Activated T-helper 1 cell treated with anti-CD3 and anti-CD28 coated beads, Interleukin-2, amount 50 U/mL, for 16 hours (primary cell): ENCODE measurements at places on chromosomes 3 and 15.

GRCh38 chr3:72299823-72300222 lies 514.9 kb upstream of the PROK2 start:
- no peak for DNase-seq

GRCh38 chr15:91866971-91867372 lies 13.5 kb downstream of the SLCO3A1 start:
- no peak for DNase-seq

DNA sequence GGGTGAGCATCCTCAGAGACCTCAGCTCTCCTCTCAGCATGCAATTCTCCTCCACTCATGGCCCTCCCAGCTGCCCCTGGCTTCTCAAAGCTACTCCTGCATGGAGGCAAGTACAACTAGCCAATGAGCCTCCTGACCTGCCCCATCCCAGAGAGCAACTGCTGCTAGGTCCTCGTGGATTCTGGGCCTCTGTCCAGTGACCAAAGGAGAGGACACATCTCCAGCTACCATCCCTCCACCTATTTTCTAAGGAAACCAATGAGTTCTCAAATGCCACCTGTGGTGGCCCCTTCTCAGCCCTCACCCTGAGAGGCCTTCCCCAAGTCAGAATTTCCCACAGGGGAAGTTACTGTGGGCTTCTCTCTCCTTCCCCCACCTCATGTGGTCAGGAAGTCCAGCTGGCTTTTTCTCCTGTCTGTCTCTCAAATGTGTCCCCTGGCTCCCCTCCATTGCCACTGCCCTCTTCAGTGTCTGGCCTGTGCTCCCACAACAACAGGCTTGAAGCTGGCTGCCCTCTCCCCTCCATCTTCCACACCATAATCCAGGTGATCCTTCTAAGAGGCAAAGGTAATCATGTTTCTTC lies 43.0 kb downstream of the LIPC start:
- no peak for DNase-seq

DNA sequence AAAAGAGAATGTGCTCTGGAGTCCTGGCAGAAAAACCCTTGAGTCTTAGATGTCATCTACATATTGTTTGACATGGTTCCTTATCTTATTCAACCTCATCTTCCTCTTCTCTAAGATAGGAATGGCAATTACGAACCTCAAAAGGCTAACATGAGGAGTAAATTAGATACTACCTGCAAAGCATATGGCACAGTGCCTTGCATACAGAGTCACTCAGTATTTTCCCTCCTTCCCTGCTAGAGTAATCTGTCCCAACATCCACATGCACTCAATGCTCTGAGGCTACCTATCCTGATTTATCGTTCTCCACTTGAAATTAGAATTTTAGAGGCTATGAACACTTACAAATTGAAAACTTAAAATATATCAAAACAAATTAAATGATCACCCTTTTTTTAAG lies 386.7 kb downstream of the RSL24D1 start:
- DNase-seq: no peak

DNA sequence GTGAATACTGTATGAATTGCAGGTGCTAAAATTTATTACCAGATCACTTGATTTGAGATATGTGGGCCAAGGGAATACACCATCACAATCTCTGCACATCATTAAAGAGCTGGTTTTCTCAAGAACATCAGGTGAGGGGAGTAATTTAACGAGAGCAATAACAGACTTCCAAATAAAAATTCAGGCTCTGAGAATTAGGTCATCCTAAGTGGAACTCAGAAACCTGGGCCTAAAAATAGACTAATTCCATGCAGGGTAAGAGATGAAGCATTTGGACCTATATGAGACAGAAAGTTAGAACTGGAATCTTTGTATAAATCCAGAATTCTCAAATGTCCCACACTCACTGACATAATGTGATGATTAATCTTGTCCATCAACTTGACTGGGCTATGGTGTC lies 331.1 kb downstream of the ZNF621 start:
- DNase-seq: no peak
